ENCODE measurements at places on chromosomes 2 and 18.

DNA sequence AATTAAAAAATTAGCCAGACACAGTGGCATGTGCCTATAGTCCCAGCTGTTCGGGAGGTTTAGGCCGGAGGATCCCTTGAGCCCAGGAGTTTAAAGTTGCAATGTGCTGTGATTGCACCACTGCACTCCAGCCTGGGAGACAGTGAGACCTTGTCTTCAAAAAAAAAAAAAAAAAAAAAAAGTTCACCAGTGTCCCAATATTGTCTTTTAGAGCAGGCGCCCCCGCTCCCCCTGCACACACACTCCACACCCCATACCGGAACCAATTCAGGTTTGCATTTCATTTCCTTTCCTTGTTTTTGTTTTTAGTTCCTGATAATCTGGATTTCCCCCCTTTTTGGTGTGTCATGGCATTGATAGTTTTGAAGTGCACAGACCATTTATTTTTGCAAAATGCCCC, 10.4 kb downstream of the TMEM87B start:
- no peak for DNase-seq

DNA sequence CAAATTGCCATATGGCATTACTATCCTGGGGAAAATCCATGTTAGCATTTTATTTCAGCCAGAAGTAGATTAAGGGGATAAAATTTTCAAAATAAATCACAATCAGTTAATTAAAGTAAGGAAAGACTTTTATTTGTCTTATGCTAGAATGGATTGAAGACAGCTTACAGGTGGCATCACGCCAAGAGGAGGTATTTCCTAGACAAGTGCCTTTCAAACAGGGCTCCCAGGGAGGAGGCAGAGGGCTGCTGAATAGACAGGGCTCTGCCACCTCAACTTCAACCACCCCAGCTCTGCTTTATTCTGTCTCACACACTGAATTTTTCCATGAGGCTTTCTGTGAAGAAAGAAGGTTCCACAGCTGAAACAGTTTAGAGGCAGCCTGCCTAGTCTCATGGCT, 12.2 kb downstream of the CCDC68 start:
- no peak for DNase-seq

DNA sequence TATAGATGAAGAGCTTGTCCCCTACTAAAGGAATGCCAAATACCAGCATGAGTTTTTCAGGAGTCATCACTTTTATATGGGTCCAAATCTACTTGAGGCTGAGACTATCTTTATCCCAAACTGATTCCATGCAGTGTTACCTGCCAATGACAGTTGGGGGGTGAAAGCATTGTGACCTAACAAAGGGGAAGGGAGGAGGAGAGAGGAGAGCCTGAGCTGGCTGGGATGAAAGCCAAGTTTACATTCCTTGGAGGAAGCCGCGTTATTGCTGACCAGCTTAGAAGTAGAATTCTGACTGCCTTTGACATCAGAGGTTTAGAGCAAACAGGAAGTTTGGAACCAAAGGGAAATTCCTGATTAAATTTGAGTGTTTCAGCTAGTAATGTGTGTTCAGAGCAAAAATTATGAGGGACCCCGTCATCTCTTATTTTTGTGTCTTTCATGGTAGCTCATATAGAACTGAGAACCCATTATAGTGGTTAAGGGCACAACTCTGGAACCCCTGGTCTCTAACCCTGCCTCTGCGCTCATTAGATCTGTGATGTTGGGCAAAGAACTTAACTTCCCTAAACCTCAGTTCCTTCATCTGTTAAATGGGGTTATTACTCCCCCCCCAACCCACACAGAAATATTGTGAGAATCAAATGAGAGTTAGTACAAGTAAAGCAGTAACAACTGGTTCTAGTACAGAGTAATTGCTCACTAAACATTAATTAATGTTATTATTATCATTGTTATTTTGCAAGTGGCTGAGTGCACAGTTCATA, 199.3 kb upstream of the EPAS1 start:
- DNase-seq = no peak

DNA sequence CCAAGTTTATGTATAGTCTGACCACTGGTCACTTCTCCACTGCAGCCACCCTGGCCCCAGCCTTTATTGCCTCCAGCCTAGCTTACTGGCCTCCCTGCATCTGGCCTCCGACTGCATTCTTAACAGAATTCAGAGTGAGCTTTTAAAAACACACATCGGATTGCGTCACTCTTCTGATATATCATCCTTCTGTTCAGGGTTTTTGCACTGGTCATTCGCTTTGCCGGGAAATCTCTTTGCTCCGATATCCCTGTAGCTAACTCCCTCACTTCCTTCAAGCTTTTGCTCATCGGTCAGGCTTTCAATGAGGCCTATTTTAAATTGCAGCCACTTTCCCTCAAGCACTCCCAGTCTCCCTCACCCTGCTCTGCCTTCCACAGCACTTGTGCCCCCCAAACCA, 101.6 kb upstream of the DLX2 start:
- DNase-seq = no peak

DNA sequence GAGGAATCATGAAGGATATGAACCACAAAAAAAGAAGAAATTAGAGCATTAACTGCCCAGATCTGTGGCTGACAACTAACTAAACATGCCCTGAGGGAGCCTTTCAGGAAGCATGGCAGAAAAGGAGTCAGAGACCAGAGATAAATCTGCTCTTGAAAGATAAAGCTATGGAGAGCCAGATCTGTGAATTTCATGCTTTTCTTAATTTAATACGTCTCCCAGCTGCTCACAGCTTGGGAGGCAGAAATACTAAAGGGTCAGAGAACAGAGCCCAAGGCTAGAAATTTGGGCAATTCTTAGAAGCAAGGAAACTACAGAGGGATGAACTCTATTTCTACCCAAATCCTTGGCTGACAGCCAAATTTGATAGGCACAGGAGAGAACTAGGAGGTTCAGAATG, 223.0 kb upstream of the DPP10 start:
- no peak for DNase-seq

DNA sequence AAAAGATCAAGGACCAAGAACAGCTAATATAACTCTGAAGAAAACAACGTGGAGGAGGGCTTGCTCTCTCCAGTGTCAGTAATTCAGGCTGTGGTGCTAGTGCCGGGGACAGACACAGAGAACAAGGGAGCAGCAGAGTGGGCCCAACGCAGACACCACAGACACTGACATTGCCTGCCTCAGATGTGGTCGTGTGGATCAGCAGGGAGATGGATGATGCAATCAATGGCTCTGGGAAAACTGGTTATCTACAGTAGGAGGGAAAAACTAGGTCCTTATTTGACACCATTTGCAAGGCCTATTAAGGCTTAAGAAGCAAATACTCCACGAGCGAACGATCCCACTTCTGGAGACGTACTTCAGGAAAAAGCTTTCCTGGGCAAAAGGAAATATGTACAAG, 36.1 kb downstream of the HDLBP start:
- DNase-seq = no peak

- no peak for DNase-seq
Observed at GRCh38 chr2:55776479-55776878, 82.8 kb upstream of the PNPT1 start.

GRCh38 chr2:27647289-27647688, 16.1 kb downstream of the SUPT7L start:
- no peak for DNase-seq

- DNase-seq = peak; percentile 46
Observed at GRCh38 chr18:48592540-48593171, 53.8 kb downstream of the CTIF start.

DNA sequence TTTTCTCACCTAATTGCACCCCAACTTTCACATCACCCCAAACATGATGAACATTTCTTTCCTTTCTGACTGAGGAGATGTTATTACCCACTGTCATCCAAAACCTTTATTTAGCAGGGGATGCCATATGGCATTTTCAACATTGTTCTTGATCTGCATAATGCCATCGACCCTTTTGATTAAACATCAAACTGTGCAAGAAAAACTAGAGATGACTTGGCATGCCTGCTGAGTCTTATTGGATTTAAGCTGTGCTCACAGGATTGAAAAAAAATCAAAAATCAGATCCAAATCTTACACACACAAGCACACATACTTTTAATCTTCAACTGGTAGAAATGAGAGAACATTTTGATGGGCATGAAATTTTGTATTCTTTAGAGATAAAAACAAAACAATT, 536.0 kb downstream of the TMX3 start:
- no peak for DNase-seq

- no peak for DNase-seq
Observed at GRCh38 chr2:238320648-238321281, 447 bp downstream of the TRAF3IP1 start.

DNA sequence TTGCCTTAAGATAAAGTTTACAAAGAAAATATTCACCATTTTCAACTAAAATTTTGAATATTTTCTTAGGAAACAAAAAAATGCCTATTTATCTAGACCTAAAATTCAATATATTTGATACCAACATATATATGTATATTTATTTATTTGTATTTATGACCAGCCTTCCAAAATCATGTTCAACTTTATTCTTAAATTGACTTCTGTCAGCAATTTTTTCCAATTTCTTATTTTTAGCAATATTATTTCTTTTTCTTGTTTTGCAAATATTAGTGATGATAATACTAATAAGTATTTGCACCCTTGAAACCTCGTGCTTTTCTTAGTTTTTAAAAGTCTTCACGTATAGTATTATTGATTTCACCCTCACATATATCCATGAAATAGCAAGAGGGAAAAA, 68.2 kb upstream of the PHLPP1 start:
- DNase-seq = no peak

GRCh38 chr2:178845566-178846457, 38.6 kb upstream of the TTN start:
- DNase-seq = no peak

DNA sequence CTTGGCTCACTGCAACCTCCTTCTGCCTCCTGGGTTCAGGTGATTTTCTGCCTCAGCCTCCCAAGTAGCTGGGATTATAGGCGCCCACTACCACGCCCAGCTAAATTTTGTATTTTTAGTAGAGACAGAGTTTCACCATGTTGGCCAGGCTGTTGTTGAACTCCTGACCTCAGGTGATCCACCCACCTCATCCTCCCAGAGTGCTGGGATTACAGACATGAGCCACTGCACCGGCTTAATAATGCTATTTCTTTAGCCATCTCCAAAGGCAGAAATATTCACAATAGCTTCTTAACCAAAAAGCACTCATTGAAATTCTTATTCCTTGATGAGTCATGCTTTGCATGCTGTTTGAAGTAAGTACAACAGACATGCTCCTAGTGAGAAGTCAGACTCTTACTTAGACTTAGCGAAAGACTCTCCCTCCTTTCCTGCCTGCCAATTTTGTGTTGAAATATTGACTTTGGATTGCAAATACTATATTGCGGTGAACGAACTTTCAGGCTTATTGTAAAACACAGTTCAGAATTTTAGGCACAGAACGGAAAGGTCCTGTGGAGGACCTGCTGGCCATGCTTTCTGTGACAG, 4.4 kb downstream of the ACTR3 start:
- DNase-seq = no peak

DNA sequence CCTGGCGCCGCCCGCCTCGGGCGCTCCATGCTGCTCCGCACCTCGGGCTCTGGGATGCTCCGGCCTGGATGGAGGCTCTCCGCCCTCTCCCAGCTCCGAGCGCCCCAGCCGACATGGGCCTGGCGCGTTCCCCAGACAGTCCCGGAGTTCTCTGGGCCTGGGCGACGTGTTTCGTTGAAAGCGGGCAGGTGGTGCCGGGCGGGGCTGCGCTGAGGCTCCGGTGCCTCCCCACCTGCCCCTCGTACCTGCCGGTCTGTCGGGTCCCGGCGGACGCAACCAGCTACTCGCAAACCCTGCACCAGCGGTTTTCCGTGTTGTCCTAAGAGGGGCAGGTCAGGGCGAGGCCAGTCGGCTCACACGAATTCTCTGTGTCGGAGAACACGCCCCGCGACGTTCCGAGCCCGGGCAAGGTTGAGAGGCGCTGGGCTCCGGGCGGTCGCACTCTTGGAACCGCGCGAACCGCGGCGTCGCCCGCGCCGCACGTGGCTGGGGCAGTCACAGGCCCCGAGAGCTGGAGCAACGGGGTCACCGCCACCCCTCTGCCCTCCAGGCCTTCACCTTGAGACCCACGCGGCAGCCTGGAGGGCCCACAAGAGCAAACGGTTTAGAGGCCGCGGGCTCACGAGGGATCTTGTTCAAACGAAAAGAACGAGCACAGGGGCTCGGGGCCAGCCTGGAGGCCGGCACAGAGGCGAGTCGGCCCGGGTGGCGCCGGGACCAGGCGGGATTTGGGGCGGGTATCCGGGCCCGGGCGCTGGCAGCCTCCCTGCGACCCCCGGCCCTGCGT, 4.2 kb upstream of the SIX2 start:
- peak; percentile 44 for DNase-seq

GRCh38 chr2:42930025-42930581, 137.7 kb upstream of the HAAO start:
- DNase-seq = peak; percentile 56

GRCh38 chr18:45617284-45617683, 2.0 kb downstream of the SLC14A2 start:
- DNase-seq = peak; percentile 84

DNA sequence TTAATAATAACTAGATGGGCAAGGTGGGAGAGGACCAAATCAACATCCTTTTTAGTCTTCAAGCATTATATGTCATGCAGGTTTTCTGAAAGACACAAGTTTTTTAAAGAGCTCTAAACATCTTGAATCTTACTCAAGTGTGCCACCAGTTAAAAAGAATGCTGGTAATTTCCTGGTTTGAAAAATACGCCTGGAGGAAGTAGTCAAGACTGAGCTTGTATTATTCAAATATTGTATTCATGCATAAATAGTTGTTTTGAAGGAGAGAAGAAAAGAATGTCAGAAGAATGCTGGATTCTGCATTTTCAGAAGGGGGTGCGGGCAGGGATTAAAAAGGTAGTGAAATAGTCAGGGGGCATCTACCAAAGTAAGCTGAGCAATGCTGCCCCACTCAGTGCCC, 90.7 kb downstream of the WDPCP start:
- DNase-seq = no peak

GRCh38 chr18:60070631-60071030, 170.8 kb downstream of the PMAIP1 start:
- no peak for DNase-seq

DNA sequence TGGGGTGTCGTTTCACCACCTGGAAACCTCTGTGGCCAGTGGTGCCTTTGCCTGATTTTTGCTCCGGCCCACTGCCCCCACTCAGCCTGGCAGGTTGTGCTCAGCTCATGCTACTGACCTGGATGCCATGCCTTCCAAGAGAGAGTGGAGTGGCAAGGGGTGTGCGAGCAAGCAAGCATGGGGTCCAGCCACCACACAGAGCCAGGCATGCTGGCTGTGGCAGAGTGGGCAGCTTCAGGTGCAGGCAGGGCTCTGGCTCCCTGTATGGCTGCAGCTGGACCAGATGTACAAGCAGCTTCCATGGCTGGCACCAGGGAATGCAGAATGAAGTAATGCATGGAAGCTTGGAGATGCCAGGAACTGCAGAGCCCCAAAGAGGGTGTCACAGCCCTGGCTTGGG, 620.5 kb upstream of the SETBP1 start:
- no peak for DNase-seq
